ENCODE measurements at places on chromosomes 6 and 20.

DNA sequence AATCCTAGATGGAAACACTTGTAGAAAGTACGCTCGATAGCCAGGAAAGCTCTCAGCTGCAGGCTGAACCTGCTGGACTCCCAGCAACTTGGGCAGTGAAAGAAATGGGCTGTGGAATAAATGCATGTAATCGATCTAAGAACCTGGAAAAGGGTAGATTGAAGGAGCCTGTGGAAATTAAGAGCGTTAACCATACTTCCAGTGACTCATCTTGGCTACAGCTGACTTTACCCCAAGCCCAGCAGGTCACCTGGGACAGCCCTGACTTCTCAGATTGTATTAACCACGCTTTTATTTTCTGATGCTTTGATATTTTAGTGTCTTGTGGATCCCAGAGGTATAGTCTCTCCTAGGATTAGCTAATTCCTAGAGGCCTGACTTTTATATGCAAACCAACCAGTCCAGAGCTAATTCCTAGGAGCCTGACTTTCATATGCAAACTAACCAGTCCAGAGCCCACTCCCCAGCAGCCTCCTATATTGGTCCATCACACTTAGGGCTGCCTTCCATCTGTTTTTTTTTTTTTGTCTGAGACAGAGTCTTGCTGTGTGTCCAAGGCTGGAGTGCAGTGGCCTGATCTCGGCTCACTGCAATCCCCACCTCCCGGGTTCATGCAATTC is 86.3 kb downstream of the GMPR start:
- DNase-seq: no peak

- DNase-seq: peak; percentile 17
Observed at GRCh38 chr6:99119109-99120031, 171.6 kb upstream of the FBXL4 start.

DNA sequence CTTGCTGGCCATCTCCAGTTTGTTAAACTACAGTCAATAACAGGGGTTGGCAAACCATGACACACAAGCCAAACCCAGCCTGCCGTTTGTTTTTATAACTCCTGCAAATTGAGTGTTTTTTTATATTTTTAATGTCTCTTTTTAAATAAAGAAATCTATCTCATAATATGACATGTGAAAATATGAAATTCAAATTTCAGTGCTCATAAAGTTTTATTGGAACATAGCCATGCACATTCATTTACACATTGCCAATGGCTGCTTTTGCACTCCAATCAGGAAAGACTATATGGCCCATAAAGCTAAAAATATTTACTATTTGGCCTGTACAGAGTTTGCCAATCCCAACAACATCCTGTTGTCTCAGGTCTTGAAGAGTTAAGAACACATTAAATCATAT is 129.0 kb upstream of the SRSF6 start:
- no peak for DNase-seq

GRCh38 chr6:106347219-106347618 is 13.3 kb upstream of the CRYBG1 start:
- DNase-seq: no peak

DNA sequence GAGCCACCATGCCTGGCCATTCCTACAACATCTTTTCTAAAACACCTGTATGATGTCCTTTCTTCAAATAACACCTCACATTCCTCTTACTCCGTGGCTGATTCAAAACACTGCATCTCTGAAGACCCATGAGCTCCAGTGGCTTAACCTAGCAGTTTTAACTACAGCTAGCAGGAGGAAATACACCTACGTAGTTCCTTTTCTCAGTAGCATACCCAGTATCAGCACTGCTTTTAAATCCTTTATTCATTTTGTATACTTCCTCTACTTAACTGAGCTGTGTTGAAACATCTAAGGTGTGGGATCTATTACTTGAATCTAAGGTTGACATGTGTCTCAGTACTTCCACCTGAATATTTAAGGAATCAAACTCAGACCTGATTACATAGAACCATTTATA is 113.6 kb upstream of the CCDC28A start:
- DNase-seq: no peak

DNA sequence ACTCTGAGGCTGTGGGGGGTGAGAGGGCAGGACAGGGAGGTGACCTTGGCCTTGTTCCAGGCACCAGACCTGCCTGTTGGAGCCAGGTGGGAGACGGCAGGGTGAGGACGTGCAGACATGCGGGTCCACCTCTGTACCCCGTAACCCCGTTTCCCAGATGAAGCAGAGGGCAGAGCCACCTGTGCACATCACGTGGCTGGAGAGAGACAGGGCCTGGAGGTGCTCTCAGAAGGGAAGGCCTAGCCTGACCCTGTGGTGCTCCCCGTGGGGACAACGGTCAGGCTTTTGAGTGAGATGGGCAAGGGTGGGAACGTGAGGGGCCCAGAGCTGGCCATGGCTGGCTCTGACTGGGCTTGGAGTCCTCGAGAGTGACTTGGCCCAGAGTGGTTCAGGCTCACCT is 6.6 kb downstream of the NTSR1 start:
- DNase-seq: no peak

GRCh38 chr20:24718696-24719095 is 230.4 kb upstream of the CST7 start:
- no peak for DNase-seq

GRCh38 chr6:116975600-116975999 is 98.6 kb downstream of the RFX6 start:
- peak; percentile 4 for DNase-seq

DNA sequence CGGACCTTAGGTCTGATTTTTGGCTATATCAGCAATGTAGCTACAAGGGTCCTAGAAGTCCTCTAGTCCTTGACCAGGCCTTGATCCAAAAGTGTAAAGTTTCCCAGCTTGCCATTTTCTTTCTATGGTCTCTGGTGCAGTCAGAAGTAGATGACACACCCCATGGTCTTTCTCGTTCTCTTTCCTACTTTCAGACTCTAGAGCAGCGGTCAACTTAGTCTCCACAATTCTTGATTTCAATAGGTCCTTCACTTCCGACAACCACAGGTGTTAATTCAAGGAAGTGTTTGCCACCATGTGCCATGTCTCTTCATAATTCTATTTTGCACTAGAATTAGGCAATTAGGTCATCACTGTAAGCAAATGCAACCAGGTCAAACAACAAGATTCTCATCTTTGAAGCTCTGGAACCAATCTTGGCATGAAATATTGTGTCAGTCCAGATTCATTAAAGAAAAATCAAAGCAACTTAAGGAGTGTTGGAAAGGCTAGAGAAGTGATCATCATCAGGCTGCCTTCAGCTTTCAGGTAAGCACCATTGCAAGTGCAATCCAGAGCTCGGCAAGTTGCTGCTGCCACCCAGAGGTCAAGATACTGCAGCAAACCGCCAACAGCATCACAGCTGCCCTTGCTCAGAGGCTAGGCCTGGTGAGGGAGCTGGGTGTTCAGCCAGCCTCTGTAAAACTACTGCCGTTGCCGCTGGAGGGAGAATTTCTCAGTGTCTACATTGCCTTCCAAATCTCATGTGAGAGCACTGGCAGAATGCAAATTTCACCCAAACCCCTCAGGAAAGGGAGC is 5.6 kb upstream of the SYNE1 start:
- no peak for DNase-seq

DNA sequence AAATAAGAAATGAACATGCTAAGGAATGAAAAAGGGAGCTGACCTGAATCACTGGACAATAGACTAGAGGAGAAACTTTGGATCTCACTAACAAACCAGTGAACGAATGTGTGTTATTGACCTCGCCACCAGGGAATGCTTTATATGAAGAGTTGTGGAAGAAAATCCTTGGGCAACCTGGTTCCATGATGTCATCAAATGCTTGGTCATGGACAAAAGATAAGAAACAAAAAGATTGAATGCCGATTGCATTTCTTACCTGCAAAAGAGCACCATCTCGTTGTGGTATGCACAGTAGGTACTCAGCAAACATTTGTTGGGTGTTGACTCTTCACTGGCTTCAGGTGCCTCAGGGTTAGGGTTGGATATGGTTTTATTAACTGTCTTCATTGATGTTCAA is 165.2 kb upstream of the TSHZ2 start:
- DNase-seq: no peak

DNA sequence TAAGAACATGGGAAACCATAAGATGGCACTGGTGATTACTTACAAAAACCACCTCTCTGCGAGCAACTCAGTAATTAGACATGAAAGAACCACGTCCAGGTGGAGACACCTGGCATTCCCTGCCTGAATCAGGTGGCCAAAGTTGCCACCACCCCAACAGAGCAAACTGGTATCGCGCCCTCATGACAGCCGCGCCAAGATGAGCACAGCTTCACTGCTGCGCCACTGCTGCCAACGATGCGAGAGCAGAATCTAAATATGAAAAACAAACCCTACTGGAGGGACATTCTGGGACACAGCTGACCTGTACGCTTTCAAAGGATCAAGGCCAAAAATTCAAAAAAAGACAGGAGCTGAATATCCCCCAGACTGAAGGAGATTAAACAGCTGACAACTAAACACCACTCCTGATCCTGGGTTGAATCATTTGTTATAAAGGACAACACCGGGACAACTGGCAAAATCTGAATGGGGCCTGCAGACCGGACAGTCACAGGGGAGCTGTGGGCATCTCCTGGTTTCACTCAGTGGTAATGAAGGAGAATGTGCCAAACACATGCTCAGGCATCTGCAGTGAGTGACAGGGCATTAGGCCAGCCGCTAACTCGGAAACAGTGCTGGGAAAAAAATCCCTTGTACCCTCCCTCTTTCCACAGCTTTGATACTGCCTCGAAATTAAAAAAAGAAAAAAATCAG is 17.4 kb downstream of the CST7 start:
- no peak for DNase-seq

GRCh38 chr6:38634518-38634917 is 5.2 kb downstream of the BTBD9 start:
- DNase-seq: no peak

- no peak for DNase-seq
Observed at GRCh38 chr20:8082989-8083388, 49.1 kb upstream of the PLCB1 start.

DNA sequence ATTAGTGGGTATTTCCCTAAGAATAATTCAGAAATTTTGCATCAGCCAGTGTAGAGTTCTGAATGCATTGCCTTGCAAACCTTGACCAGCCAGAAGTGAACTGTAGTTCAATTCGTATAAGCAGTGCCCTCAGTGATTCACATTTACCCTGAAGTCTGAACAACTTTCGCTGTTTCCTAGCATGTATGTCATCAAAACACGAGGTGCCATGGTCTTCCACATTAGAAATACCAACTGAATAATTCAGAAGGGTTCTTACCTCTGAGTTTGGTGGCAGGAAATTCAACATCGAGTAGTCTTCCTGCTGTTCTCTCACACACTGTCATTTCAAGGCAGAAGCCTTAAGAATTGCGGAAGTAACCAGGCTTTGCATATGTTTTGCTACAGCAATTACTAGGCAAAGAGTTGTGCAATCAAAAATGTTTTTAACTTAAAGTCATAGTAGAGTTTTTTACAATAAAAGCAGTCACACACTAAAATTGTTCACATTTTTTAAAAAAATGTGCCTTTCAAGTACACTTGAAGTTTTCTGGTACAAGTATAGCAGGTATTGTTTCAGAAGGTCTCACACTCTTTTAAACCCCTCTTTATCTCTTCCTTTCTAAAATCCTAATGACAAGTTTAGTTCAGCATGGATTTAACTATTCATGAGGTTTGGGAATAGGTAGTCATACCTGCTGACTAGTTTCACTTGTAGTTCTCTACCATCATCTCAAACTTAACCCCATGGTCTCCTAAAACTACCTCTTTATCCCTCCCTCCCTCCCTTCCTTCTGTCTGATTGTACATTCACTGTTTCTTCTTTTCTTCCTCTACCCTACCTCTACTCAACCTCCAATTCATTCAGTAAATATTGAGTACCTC is 118.3 kb downstream of the STXBP5 start:
- no peak for DNase-seq
